Non-pigmented ciliary epithelial cell (primary cell): ENCODE measurements at places on chromosomes 16 and 17.

DNA sequence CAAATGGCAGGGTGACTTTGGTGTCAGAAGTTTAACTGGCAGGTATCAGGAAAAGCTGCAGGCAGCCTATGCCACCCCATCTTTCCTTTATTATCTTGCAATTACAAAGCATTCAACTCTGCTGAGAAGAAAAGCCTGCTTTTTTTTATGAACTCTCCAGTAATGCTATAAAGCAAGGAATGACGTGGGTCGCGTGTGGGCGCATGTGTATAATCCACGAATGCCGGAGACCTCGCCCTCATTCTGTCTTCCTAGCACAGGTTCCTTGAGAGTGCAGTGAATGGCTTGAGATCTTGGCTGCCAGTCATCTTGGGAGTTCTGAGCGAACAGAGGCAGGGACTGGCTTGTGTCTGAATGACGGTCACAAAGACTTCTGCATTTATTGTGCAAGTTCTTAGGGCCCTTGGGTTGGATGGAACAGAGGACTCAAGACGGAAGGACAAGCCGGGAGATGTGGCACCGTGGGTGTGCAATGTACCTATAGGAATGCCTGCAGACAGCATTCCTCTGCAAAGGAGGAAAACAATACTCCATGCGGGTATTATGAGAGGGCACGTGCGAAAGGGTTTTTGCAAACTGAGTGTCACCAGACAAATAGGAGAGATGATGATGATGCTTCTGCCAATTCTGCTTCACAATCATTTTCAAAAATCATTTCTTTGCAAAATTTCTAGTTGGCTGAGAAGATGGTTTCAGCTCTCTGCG is 96.1 kb upstream of the ELAC2 start:
- DNase-seq, result no peak

DNA sequence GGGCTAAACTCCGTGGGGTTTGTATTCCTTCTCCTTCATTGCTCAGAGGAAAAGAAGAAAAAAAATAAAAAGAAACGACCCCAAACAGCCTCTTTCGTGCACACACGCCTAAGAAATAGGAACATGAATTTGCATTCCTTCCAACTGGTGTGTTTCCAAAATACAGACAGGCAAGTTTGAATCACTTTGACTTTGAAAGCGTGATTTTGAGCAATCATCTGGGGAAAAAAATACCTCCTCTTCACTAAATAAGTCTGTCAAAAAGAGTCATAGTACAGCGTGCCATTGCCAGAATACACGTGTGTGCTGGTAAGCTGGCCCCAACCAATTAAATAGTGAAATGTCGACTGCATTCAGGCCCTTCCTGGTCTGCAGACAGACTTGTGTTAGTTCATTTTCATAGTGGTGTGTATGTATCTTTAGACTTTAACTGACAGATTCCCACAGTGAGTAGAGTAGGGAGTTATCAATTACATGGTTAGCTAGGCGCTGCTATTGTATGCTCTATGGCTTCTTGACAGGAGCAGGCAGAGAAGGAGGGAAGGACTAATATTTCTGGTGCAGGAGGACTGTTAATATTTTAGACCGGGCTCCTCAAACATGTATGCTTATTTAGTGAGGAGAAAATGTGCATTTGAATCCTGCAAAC is 618.3 kb downstream of the MAF start:
- DNase-seq, result no peak

- DNase-seq, result no peak
Observed at GRCh38 chr17:19237389-19238166, 412 bp downstream of the EPN2 start.

- no peak for DNase-seq
Observed at GRCh38 chr17:35617505-35617904, 30.4 kb downstream of the AP2B1 start.

GRCh38 chr16:73355981-73356380 is 308.1 kb upstream of the ZFHX3 start:
- no peak for DNase-seq

DNA sequence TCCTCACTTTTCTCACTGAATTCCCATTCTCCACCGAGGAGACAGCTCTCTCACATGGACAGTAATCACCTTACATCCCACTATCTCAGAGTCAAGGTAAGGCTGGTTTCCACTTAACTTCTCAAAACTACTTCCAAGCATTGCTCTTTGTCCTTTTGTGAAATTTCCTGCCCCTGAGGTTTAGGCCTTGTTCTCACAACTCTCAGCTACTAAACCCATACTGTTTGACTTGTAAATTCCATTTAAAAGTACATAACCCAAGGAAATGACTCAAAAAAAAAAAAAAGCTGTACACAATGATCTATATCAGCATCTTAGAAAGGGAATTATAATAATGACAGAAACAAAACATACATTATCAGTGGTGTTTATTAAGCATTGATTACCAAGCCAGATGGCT is 8.8 kb downstream of the CDC27 start:
- DNase-seq, result no peak

DNA sequence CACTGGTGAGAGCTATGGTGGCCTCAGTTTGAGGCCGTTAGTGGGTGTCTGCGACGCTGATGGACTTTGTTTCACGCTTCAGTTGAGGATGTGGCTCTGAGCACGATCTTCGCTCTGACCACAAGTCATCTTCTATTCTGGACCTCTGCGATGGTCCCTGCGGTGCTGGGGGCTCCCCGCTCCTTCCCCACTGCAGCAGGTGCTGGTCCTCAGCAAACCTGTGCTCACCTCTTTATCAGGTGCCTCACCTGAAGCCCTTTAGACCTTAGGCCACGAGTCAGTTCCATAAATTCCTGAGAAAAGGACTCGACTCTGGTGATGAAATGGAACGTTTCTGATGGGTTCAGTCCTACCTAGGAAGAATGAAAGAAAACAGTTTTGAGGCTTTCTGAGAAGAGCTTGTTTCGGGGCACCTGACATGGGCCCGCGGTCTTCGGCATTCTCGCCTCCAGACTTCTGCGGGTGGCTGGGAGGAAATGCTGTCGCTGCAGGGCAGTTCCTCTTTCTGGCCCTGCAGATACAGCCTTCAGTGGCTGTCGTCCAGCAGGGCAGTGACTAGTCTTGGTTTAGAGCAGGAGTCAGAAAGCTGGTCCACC is 4.7 kb downstream of the KCTD5 start:
- no peak for DNase-seq

- DNase-seq, result no peak
Observed at GRCh38 chr17:81179220-81179619, 13.2 kb upstream of the AATK start.

DNA sequence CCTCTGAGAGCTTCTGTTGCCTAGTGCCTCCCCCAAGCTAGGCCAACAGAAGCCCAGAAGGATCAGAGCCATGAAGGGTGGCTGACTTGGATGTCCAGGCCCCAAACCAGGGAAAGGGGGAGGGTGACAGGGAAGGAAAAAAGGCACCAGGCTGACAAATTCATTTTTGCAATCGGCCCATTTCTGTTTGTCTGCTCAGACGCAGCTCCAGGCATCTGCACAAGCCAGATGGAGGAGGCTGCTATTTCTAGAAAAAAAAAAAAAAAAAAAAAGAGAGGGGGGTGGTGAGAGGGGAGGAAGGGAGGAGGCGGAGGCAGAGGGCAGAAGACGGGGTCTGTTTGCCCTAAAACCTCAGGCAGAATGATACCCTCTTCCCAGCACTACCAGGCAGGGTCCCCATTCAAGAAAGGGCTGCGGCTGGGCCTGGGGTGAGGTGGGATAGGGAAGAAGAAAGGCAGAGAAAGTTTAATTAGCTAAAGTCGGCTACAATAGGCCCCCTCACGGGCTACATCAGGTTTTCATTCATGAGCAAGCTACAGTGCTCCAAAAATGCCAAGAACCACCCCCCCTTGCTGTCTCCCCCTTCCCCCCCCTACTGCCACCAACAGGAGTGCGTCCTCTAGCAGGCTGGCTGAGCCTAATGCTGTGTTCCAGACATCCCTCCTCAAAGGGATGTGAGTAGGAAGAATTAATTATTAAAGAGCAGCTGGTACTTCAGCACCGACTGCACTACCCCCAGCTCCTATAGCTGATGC is 2.4 kb downstream of the HDAC5 start:
- no peak for DNase-seq

DNA sequence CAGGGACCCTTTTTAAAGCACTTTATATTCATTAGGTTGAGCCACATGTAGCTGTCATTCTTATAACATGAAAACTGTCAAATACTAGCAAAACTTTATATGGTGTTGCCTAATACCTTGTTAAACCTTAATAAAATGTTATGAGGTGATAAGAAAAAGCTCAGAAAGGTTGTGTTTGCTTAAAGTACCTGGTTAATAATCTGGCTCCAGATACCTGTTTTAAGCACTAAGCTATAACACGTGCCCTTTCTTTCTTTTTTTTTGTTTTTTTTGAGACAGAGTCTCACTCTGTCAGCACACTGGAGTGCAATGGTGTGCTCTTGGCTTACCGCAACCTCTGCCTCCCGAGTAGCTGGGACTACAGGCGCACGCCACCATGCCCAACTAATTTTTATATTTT is 58.9 kb upstream of the STAC2 start:
- no peak for DNase-seq
